ENCODE measurements at places on chromosomes 2 and 18.

DNA sequence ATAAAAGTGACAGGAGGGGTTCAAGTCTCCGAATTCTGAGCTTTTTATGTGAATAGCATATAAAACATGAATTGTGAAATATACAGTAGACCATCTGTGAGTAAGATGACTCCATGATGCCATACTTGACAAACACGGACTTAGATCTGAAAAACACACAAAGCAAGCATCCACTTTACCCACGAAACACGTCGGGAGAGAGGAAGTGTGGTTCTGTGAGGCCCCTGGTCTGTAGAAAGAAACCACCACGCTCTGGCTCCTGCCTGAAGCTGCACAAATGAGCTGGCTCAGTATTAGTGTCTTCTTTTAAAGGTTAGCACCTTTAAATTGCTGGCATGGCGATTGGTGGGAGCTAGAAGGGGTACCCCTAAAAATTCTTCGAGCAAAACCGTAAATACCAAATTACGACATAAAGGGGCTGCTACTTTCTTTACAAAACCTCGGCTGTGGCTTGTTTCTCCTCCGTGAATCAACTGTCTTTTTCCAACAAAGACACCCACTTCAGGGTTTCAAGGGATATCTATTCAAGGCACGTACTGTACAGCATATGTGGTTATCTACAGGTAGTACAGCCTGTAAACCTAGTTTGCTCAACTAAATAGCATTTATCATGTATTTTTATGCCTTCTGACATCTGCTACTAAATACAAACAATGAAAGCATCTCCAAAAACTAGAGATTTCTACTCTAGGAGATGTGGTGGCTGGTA, 70.9 kb downstream of the AFF3 start:
- DNase-seq = no peak

- no peak for DNase-seq
Observed at GRCh38 chr2:38907242-38907641, 17.6 kb downstream of the ARHGEF33 start.

DNA sequence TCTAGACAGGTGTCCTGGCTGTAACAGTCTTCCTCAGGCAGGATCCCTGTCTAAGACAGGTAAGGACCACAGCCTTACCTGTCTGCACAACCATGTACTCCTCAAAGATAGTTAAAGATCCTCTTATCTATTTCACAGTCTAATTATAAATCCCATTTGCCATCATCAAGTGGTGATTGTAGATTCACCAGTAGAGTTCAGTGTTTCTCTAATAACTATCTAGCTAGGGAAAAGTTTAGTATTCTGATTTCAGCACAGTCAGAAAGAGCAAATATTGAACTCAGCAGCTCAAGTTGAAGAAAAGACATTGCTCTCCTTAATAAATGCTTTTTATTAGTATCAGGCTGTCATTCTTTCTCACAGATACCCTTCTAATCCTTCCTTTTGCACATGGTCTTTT, 1305.5 kb upstream of the NXPH2 start:
- DNase-seq = no peak

DNA sequence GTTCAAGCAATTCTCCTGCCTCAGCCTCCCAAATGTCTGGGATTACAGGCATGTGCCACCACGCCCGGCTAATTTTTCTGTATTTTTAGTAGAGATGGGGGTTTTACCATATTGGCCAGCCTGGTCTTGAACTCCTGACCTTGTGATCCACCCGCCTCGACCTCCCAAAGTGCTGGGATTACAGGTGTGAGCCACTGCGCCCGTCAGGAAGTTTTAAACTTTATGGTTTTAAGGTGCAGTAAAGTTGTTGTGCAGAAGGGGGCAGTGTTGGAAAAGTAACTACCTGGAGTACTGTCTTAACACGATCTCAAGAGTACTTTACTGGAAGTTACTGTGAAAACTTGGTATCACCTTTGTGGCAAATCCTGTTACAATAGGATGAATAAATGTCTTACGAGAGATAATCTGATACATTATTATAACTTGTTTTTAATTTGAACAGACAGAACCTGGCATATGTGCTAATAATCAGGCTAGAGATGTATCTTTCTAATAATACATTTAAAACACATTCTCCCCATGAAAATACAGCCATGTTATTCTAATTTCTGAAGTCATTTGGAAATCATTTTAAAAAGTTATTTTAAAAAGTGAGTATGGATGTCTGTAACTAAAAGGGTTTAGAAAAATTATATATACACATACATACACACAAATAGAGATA, 10.8 kb downstream of the SPDYA start:
- DNase-seq = peak; percentile 49

DNA sequence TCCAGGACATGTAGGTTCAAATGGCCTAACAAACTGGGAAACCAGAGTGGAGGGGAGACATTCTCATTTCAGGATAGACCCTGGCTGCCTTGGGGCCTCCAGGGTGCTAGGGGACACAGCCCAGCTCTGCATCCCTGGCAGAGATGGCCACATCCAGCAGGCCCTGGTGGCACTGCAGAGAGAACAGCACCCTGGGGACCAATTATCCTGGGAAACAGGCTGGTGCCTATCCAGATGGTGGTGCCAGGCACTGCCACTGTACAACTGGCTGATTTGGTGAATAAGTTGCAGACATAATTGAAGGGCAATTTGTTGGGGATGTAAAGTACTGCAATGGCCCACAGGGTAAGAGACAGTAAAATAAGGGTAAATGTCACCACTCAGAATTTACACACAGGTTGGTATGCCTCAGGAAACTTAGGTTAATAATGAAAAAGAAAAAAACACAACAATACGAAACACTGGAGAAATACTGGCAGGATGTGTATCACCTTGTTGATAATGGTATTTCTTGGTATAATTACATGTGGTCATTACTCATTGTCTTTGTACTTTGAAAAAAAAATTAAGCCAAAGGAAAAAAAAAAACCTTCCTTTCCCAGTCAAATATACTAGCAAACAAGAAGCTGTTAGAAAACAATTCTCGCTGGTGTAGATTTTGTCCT, 12.8 kb upstream of the SFTPB start:
- DNase-seq = no peak

All from AG10803 (cell line).